ENCODE measurements at places on chromosomes 1 and 21.
A peak's percentile ranks its signal among the peaks of the same experiment; 100 is the strongest.

DNA sequence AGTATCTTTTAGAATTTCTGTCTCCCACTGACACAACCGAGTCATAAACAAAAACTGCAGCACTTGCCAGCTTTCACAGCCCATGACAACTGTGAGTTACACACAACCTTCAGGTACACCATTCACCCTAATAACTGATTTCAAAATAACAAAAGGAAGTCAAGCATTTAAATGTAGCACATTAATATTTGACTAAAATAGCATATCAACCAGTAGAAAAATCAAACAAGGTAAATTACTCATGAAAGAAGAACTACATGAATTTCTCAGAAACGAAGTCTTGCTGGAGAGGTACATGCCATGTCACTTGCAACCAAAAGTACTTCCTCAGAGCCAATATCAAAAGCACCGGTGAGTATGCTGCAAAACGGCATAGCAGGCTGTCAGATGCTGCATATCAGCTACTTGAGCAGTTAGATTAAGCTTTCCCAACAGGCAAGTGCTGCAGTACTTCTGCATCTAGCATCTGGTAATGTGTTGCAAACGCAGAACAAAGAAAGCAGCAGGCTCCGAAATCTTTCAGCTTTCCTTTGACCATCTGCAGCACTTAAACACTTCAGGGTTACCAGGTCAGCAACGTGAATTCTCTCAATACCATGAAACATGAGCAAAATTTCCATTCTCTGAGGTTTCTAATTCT, 223.2 kb downstream of the SMYD3 start:
- no peak for DNase-seq

DNA sequence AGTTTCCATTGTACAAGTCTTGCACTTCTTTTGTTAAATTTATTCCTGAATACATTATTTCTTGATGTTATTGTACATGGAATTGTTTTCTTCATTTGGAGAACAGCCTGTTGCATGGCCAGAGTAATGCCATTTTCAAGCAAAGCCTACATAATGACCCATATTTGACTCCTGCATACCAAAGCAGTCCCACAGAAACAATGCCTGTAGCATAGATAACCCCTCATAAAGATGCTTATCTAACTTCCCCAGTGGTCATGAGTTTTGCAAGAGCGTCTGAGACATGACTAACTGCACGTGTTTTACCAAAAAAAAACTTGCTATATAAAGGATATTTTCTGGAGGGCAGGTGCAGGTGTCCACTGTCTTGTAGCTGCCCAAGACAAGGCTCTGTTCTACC, 30.3 kb upstream of the RLF start:
- DNase-seq, result no peak

- DNase-seq, result no peak
Measured at GRCh38 chr1:172398193-172398592, 22.3 kb upstream of the C1orf105 start.

DNA sequence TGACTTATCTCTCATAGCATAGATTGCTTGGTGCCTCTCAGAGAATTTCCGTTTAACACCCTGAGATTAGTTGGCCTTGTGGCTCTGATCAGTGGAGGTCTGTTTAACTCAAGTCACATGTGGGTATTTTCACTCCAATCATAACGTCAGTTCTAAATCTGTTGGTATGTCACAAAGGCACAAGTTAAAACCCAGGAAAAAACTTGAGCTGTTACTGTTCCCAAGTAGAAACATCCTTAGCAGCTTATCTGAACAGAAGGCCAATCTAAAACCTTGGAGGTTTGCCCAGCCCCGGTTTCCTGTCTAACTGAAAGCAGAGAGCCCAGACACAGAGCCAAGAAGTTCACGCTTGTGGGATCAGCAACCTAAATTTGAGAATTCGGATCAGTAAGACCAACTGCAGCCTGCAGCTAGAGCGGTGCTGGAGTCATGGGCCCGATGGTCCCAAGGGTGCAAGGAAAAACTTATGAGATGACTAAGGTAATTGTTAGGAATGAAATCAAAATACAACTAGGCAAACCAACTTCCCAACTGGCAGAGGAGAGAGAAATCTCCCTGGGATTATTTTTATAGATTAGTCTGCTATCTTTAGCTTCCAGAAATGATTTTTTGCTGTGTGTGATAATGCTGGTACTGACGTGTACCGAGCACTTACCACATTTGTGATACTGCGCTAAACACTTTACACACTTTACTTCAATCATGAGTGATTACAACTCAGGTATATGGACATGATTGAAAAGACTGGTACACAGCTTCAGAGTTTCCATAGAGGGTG, 90.2 kb upstream of the C1orf21 start:
- no peak for DNase-seq

DNA sequence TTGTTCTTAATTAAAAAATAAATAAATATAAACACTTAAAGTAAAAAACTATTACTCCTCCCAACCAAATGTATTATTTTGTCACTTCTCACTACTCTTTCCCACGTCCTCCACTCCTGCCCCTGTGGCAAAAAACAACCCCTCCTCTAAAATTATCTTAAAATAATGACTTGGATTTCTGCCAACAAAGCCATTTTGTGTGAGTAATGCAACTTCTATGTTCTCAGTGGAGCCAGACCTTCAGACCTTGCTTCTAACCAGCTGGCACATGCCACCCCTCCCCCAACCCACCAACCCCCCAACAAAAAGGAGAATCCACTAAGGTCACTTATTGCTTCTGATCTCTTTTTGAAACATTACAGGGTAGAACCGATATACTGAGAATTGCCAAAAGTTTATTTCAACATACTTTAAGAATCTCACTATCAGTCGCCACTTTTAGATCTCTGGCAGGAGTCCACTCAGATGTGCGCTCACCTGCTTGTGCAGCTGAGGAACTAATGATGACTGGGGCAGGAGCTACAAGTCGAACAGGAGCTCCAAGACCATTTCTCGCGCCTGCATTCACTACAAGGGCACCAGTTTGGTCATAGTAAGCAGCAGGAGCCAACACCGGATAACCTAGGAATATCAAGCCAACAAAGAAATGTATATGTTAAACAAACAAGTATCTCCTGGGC, 58.3 kb upstream of the SDC3 start:
- DNase-seq, result no peak

DNA sequence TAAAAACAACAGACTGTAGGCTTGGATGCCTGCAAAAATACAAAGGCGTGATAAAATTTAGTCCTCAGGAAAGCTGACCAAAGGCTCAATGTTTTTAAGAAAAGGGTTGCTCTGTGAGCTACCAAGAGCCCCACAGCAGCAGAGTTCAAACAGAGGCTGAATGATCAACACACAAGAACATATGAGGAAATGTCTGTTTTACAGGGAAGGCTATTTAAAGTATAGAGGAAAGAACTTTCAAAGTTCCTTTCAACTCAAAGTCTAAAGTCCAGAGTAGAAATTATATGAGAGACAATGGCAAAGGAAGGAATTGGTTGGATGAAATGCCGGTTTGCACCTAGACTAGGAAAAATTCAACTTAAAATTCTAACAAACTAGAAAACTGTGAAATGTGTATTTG, 8.6 kb downstream of the CLSTN1 start:
- DNase-seq, result no peak

DNA sequence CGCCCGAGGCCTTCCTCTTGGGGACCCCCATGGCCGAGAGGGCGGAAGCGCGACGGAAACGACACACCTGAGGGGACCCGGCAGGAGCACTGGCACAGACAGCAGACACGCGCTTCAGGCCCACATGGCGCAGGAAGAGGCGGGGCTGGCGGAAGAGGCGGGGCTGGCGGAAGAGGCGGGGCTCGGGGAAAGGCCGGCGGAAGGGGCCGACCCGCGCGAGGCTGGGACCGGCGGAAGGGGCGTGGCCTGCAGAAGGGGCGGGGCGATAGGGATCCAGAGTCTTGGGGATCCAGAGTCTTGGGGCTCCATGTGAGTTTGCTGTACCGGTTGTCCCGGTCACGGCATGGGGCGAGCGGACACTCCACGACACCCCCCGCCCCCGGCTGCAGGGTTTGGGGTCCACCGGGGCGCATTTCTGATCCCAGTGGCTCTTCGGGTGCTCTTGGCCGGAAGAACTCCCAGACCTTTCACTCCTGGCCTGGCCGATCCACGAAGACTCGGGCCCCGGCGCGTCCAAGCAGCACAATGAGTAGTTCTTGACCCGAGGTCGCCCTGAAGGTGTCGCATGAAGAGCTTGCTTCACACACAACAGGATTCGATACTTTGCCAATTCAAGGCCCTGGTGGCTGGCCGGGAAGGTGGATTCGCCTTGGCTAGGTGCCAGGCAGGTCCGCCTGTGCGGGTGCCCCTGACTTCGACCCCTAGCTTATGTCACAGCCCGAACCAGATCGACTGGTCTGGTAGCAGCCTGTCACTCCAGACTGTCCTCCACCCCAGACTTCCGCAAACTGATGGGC, at the start of gene URB1:
TSS of gene URB1 (minus strand) at position 133 of the 797 bp plus-strand sequence. CDS start at position 31, 102 bp downstream.
- peak; percentile 93 for DNase-seq

GRCh38 chr1:8816831-8817411, 519 bp downstream of the RERE start:
- DNase-seq, result peak; percentile 2

DNA sequence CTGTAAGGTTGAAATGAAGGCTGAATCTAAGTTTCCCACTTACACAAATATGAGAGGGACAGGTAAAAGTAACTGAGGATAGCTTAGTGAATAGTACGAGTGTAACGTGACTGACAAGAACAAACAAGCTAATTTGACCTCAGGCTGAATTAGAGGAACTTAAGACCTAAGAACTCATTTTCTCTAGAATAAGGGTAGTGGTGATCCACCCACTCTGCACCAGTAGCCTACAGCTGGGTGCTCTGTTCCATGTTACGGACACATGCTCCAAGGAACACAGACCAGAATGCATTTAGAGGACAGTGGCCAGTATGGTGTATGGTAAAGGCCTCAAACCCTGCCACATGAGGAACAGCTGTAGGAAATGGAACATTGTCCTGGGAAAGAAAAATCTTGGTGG, 14.9 kb upstream of the TMEM9 start:
- DNase-seq, result no peak

- no peak for DNase-seq
Measured at GRCh38 chr1:193741228-193741627, 554.8 kb upstream of the B3GALT2 start.

DNA sequence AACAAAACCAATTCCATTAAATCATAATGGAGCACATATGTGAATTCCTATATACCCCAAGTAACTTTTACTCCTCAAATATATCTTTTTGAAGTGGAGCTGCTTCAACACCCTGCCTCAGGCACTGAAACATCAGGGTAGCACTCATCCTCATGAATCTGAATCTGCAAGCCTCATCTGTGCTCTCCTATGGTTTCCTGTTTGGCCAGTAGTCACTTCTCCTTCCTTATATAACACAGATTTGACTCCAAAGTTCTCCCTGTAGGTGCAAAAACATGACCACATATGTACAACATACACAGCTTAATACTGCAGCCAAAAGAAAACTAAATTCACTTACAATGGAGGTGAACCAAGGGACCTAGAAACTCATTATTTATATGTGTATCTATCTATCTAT, 7.2 kb downstream of the TRIT1 start:
- DNase-seq, result no peak
